ENCODE measurements at places on chromosomes 1 and 21.

GRCh38 chr21:36542312-36543101 is 62.6 kb upstream of the CLDN14 start:
- DNase-seq = no peak

GRCh38 chr1:175116903-175117302 is 49.3 kb downstream of the TNN start:
- no peak for DNase-seq

GRCh38 chr1:30786264-30786991 is 28.9 kb upstream of the LAPTM5 start:
- no peak for DNase-seq

DNA sequence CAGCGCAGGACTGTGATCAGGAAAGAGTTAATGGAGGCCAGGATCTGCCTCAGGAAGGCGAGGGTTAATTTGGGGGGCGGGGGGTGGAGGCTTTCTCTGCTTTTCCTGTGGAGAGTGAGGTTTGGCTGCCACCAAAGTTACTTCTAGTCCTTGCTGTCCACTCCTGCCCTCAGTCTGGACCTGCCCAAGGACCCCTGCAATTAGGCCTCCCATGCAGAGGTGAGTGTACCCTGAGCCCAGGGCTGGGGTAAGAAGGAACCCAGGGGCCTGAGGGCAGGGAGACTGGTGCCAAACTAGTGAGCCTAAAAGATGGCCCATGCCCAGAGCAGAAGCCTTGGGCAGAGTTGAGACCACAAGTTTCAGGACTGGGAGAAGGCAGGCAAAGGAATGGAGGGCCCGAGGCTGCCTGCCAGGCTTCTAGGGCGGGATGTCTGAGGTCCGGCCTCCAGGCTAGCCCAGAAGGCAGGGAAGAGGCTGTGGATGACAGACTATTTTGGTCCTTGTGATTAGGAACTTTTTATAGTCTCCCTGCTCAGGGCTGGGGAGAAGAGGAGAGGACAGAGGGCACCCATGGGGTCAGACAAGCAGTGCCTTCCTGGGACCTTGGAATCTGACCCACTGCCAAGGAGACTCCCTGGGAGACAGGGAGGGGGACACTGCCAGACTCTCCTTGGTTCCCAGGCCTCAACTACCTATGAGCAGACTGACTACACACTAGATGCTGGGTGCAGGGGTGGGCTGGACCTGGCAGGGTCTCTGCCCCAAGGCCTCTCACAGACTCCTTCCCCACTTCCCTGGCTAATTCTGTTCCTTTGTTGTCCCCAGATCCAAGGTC is at the start of gene FAM110D:
TSS of gene FAM110D (plus strand) at position 172 of the 835 bp plus-strand sequence. CDS start 2,213 bp downstream, outside the sequence.
- DNase-seq = no peak

- DNase-seq = peak; percentile 46
These were observed 1.7 kb upstream of the NADK start for GRCh38 chr1:1779691-1780597.

DNA sequence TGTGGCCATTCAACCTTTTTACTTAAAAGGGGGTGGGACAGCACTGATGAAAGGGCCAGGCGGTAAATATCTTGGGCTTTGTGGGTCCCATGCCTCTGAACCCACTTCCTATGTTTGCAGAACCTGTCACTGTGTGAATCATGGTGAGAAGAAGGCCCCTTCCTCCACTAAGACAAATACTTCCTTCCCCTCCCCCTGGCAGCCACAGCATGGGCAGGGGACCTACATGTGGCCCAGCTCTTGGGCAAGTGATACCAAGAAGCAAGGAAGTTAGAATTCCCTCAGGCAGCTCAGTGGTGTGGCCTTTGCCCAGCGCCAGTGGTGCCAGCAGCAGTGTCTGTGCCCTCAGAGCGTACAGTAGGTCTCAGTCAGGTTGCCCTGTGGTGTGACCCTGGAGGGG is 168.6 kb downstream of the TRIM33 start:
- no peak for DNase-seq
